Mesenteric fat pad (tissue), 1 donor: ENCODE measurements at places on chromosomes 6 and 20. TPM values are rescaled to one million over a fixed set of nuclear protein-coding genes. Genes with fewer than 3 reads are reported as not detected.
A peak's percentile ranks its signal among the peaks of the same experiment; 100 is the strongest.

GRCh38 chr20:59064214-59064722 is 21.7 kb upstream of the PRELID3B start:
- DNase-seq: no peak

The PRKN gene
- total RNA-seq: 10.1 TPM

DNA sequence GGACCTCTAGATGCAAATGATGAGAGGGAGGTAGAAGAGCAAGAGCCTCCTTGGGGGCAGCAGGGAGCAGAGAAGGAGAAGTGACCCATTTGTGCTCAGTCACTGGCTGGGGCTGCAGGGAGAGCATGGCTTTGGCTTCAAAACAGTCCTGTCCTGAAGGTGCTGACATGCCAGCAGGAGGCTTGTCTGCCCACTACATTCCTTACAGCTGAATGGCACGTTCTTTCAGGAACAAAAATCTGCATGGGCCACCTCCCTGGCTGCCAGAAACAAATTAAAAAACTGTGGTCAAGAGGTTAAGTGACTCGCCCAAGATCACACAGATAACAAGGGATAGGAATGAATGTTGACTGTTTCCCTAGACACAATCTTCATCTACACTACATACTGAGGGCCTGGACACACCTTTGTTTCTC is 188.8 kb downstream of the HIVEP2 start:
- no peak for DNase-seq

- no peak for DNase-seq
Measured at GRCh38 chr20:62832951-62833391, 16.1 kb downstream of the COL9A3 start.

DNA sequence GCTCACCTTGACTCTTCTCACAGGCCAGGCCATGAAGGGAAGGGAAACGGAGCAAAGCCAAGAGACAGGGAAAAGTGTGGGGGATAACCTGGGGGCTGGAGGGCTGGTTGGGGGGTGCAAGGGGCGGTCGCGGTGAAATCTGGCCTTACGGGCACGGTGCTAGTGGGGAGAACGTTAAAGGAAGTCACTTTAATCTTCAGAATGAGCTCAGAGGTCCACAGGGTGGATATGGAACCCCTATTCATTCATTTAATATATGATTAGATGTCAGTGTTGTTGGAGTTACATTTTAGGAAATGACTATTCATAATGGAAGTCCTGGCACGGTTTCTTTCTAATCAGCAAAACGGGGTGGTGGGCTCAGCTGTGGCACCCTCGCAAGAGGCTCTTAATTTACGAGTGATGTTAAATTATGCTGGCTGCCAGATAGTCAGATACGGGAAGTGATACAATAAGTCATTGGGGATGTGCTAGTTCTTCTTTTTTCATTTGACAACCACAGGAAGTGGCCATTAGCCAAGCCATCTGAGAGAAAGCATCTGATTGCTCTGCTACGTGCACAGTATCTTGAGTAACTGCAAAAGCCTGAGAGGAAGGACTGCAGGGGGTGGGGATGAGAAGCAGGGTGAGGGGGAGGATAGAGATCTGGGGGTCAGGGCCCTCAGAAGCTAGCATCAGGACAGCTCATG is 253.0 kb downstream of the QKI start:
- DNase-seq: no peak

DNA sequence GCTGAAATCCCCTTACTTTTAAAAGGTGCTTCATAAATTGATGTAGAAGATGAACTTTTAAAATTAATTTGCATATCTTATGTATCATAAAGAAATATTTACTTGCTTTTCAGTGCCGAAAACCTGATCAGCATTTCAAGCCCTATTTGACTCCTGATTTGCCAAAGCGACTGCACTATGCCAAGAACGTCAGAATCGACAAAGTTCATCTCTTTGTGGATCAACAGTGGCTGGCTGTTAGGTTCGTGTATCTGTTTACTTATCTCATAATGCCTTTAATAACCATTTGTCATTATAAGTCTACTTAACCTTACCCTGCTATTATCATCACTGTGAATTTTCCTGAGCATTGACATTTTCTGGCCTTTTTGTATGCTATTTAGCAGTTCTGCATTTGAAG is 7.8 kb downstream of the OR2A4 start:
- DNase-seq: no peak

- no peak for DNase-seq
Measured at GRCh38 chr6:154202958-154203357, 153.6 kb downstream of the IPCEF1 start.

DNA sequence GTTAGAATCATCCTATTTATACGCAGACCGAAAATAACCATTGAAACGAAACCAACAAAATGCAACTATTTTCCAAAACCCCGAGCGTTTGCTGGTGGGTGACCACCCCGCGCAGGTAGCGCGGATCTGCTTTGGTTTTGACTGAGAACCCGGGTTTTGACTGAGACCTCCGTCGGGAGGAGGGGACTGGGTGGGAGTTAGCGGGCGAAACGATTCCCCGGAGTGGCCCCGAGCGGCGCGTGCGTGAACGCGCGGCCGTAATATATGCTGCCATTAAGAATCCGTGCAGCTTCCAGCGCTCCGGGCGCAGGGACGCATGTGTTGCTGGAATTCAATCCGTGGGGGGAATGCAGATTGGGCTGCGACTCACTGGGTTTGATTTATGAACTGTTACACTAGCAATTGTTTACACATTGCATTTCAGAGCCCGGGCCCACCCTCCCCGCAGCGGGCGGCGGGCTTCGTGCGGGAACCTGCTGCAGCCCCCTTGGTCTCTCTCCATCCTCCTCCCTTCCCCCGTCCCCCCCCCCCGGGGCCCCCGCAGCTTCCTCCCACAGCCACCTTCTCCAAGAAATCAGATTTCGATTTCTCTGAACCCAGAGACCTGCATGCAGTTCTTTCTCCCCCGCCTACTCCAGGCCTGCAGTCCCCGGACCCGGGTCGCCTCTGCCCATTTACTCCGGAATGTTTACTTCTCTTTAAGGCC is 9.9 kb downstream of the NRN1 start:
- no peak for DNase-seq

The ANGPT4 gene
- total RNA-seq: 0.42 TPM

DNA sequence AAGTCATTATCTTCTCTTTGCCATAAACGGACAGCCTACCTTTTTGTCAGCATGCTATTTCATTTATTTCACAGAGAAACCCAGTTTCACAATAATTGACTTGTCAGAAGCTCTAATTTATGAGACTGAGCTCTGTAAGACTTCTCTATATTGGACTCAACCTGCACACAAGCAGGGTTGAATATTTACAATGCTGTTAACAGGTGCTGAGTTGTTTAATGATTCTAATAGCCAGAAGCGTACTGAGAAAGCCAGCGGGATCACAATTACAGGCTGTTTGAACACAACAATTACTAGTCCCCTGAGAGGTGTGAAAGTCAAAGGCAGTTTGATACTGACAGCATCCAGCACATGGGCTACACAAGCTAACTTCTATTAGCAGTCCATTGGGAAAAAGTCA is 128.2 kb upstream of the SIM1 start:
- DNase-seq: no peak

The TRIM40 gene
- not detected for total RNA-seq

The BHLHE23 gene
- not detected for total RNA-seq

- no peak for DNase-seq
Measured at GRCh38 chr6:134621858-134622257, 303.9 kb upstream of the SGK1 start.

DNA sequence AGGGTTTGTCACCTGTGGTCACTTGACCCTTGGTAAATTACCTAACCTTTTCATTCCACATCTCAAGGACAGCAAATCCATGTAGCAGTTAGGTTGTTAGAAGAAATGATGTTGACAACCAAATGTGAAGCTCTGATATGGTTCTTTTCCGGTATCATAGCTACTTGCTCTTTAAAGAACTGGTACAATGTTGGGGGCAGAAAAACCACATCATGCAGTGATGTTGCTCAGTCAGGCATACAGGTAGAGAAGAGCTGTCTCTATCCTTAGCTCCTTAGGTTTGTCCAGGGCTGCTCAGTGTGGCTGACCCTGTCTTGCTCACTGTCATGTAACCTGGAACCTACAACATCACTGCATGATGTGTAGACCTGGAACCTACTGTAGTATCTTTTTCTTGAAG is 135.5 kb downstream of the LRRC1 start:
- DNase-seq: no peak

- no peak for DNase-seq
Measured at GRCh38 chr6:56005426-56005825, 130.0 kb upstream of the BMP5 start.

The ENPP4 gene
- total RNA-seq: 21.1 TPM

DNA sequence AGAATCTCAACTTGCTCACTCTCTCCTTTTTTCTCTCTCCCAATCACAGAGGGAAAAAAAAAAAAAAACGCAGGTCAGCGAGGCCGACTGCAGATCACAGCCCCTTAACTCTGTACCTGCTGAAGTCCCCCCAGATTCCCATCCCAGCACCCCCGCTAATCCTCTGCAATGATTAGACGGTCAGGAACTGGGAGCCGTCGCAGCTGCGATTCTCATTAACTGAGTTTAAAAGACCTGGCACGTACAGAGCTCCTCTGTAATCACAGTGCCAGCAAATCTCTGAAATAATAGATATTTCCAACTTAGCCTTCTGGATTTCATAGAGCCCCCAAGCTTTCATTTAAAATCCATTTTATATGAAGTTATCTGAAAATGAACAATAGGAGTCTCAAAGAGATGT is 84.4 kb downstream of the ANKRD60 start:
- DNase-seq: peak; percentile 4

The FBXO5 gene
- total RNA-seq: 3.4 TPM

- DNase-seq: no peak
Measured at GRCh38 chr6:74606582-74607071, 599.2 kb downstream of the COL12A1 start.

The SLC22A1 gene
- total RNA-seq: 3.4 TPM

DNA sequence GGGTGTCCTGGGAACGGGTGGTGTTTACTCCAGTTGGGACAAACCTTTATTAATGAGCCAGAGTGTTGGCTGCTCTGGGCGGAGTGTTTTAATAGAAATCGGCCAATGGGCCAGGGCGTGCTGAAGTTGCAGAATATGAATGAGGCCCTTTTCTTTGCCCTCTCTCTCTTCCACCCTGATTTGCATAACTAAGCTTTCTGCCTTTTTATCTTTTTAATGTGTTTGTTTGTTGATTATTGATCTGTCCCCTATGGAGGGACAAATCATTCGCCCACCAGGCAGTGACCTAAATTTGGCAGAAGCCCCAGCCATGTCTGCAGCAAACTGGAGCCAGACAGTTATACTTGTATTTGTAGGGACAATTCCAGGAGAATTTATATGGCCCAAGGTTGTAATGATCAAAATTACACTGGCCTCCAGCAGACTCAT is 420.9 kb downstream of the PREX1 start:
- no peak for DNase-seq

GRCh38 chr6:138403324-138403800 is 661 bp upstream of the HEBP2 start:
- no peak for DNase-seq

The CPNE5 gene
- 2.8 TPM for total RNA-seq

GRCh38 chr6:114634016-114634415 is 291.2 kb upstream of the HS3ST5 start:
- DNase-seq: no peak

DNA sequence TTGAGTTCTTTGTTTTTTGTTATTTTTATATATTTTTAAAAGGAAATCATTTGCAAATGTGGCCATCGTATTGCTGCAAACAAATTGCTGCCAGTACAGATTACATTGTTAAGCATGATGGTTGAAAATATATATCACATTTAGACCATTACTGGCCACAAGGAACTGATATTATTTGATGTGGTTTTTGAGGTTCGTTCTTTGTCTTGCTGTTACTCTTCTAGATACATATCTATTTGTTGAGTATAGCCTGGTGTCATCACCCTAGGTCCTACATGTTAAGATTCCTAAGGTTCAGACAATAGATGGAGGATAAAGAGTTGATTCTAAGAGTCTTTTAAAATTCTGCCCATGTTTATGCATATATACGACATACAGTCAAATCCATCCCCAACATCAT is 306.0 kb downstream of the FARS2 start:
- no peak for DNase-seq

- peak; percentile 73 for DNase-seq
Measured at GRCh38 chr6:44564906-44565524, 177.5 kb downstream of the CDC5L start.

DNA sequence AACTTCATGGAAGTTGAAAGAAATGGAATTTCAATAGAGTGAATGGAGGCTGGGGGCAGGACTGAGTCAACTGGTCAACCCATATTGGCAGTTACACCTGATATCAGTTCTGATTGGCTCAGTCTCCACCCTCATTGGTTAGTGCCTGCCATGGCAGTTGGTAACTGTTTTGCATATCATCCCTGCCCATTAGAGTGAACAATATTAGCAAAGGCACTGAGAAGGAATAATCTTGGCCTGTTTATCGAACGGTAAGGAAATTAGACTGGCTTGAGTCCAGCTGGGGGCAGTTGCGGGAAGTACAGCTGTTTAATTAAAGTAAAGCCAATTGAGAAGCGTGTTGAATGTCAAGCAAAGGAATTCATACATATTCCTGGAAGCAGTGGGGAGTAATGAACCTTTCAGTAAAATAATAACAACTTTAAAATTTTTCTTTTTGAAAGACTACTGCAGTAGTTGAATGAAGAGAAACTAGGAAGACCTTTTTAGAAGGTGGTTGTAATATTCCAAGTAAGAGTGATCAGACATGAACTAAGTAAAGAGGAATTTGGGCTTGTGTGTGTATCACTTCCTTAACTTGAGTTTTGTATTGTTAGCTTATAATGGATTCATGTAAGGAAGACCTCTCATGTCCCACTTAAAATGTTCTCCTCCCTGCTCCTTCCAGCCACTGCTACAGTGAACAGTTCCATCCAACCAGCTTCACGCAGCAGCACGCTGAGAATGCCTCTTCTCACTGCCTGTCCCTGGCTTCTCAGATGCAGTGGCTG is 17.2 kb upstream of the FAM50B start:
- no peak for DNase-seq

- DNase-seq: no peak
Measured at GRCh38 chr6:143842461-143842901, 657 bp upstream of the LTV1 start.

DNA sequence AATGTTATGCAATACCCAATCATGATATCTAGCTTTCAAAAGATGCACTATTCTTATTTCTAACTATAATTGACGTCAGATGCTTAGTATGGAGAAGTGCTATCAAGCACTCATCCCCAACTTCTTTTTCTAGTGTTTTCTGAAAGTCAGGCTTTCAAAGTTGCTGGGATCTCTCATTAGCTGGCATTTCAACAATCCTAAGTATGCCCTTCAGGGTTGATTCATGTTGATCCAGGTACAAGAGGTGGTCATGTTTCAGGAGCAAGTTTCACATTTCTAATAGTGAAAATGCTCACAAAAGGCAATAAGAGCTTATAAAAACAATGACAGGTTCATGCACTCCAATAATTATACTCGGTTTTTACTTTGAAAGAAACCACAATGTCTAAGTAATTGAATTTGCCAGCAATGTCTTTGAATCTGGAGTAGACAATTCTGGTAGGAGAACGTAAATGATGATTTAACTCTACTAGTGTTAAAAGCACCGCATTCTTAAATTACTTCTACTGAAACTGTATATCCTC is 193.7 kb upstream of the KHDRBS2 start:
- no peak for DNase-seq
